ENCODE measurements at places on chromosomes 1 and 21. TPM values are rescaled to one million over a fixed set of nuclear protein-coding genes. Genes with fewer than 3 reads are reported as not detected.

The LAMC2 gene
- 835 TPM for total RNA-seq

The LRRC71 gene
- total RNA-seq, result not detected

The SLC6A17 gene
- 0.21 TPM for total RNA-seq

The A3GALT2 gene
- not detected for total RNA-seq

The RER1 gene
- 87.1 TPM for total RNA-seq

The SNX7 gene
- 22.2 TPM for total RNA-seq

The DTL gene
- 15.2 TPM for total RNA-seq

The TRIM67 gene
- total RNA-seq, result not detected

The JAM2 gene
- 0.07 TPM for total RNA-seq

The FCRL1 gene
- not detected for total RNA-seq

The ZNF670 gene
- total RNA-seq, result 3.1 TPM

The WNT3A gene
- total RNA-seq, result 0.14 TPM

The OR2L13 gene
- not detected for total RNA-seq

The RIPPLY3 gene
- total RNA-seq, result 1.1 TPM

The RNU11 gene
- not detected for total RNA-seq

The LMOD1 gene
- total RNA-seq, result not detected

The TMEM201 gene
- 9.7 TPM for total RNA-seq

The E2F2 gene
- 2.1 TPM for total RNA-seq

The SLC6A9 gene
- total RNA-seq, result 1.9 TPM

The C8A gene
- not detected for total RNA-seq

The ACTL8 gene
- not detected for total RNA-seq

The ERG gene
- total RNA-seq, result not detected

The TNFRSF9 gene
- not detected for total RNA-seq

The CNIH4 gene
- total RNA-seq, result 88.6 TPM

The RNF223 gene
- 1.3 TPM for total RNA-seq

The GIPC2 gene
- total RNA-seq, result 0.09 TPM

The RGS4 gene
- 0.42 TPM for total RNA-seq

The ADARB1 gene
- total RNA-seq, result 9.2 TPM

The OR14K1 gene
- total RNA-seq, result not detected

The OR2L2 gene
- not detected for total RNA-seq

The SMYD2 gene
- total RNA-seq, result 38.0 TPM

The LCE1C gene
- not detected for total RNA-seq

The RAVER2 gene
- 9.8 TPM for total RNA-seq

The MATN1 gene
- not detected for total RNA-seq

The MLLT11 gene
- total RNA-seq, result 17.5 TPM

The PTGFRN gene
- total RNA-seq, result 134 TPM

The DNAJC28 gene
- total RNA-seq, result 0.42 TPM

The UMODL1 gene
- not detected for total RNA-seq

The RAB4A gene
- 43.4 TPM for total RNA-seq

The MT1HL1 gene
- not detected for total RNA-seq

The OR2T35 gene
- not detected for total RNA-seq

The TLCD4 gene
- total RNA-seq, result 0.14 TPM

The CD5L gene
- total RNA-seq, result not detected

The TUT4 gene
- 24.7 TPM for total RNA-seq

The SLC45A1 gene
- total RNA-seq, result 0.14 TPM

The PODN gene
- total RNA-seq, result not detected

The NR1I3 gene
- total RNA-seq, result not detected

The NBPF3 gene
- total RNA-seq, result 17.8 TPM
